Gastrocnemius medialis (tissue), 4 donors: ENCODE measurements at places on chromosomes 2 and 18. TPM values are rescaled to one million over a fixed set of nuclear protein-coding genes. Genes with fewer than 3 reads are reported as not detected.

Gene C1D
- total RNA-seq = 57.3 TPM

Gene CYB5A
- total RNA-seq = 22.6 TPM

Gene DLX2
- total RNA-seq = not detected

Gene FER1L5
- not detected for total RNA-seq

Gene EMX1
- not detected for total RNA-seq

Gene SNED1
- 56.2 TPM for total RNA-seq

- H3K36me3 ChIP-seq = peaks cover 12% of the 10 kb centered on the region
- no peaks in the 10 kb centered on the region for H3K4me1 ChIP-seq
- DNase-seq = no peak
- H3K27ac ChIP-seq = no peak overlapping the region
- no peak overlapping the region for H3K4me3 ChIP-seq
Measured at GRCh38 chr2:207975921-207976320, 49.4 kb downstream of the PLEKHM3 start.

- peak; percentile 58 for DNase-seq
- peak overlapping the region; percentile 40 for H3K27ac ChIP-seq
- H3K4me3 ChIP-seq = no peak overlapping the region
Measured at GRCh38 chr2:20432714-20433113, 14.2 kb upstream of the RHOB start.

GRCh38 chr18:68676913-68677312 lies 38.0 kb downstream of the TMX3 start:
- no peak overlapping the region for H3K27ac ChIP-seq
- H3K36me3 ChIP-seq = peaks cover 52% of the 10 kb centered on the region

- no peak overlapping the region for H3K27ac ChIP-seq
- no peak for DNase-seq
- no peaks in the 10 kb centered on the region for H3K36me3 ChIP-seq
- no peak overlapping the region for H3K4me3 ChIP-seq
Measured at GRCh38 chr2:5176764-5177163, 515.4 kb upstream of the SOX11 start.

- H3K27me3 ChIP-seq = no peaks in the 10 kb centered on the region
- peaks cover 50% of the 10 kb centered on the region for H3K4me1 ChIP-seq
- no peaks in the 10 kb centered on the region for H3K36me3 ChIP-seq
- peak; percentile 24 for DNase-seq
- H3K27ac ChIP-seq = peak overlapping the region; percentile 27
Measured at GRCh38 chr2:111706481-111707001, 177.5 kb downstream of the ANAPC1 start.

DNA sequence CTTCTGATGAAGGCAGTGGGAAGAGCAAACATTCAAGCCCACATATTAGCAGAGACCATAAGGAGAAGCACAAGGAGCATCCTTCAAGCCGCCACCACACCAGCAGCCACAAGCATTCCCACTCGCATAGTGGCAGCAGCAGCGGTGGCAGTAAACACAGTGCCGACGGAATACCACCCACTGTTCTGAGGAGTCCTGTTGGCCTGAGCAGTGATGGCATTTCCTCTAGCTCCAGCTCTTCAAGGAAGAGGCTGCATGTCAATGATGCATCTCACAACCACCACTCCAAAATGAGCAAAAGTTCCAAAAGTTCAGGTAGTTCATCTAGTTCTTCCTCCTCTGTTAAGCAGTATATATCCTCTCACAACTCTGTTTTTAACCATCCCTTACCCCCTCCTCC lies 35.4 kb downstream of the CCNT2 start:
- H3K4me1 ChIP-seq = no peaks in the 10 kb centered on the region
- H3K27me3 ChIP-seq = no peaks in the 10 kb centered on the region
- no peak for DNase-seq
- H3K27ac ChIP-seq = no peak overlapping the region
- no peak overlapping the region for H3K4me3 ChIP-seq
- peaks cover 81% of the 10 kb centered on the region for H3K36me3 ChIP-seq

GRCh38 chr18:361941-362310 lies 94.1 kb upstream of the THOC1 start:
- H3K36me3 ChIP-seq = no peaks in the 10 kb centered on the region
- no peak overlapping the region for H3K4me3 ChIP-seq
- peak overlapping the region; percentile 3 for H3K27ac ChIP-seq
- no peaks in the 10 kb centered on the region for H3K4me1 ChIP-seq
- H3K27me3 ChIP-seq = no peaks in the 10 kb centered on the region

DNA sequence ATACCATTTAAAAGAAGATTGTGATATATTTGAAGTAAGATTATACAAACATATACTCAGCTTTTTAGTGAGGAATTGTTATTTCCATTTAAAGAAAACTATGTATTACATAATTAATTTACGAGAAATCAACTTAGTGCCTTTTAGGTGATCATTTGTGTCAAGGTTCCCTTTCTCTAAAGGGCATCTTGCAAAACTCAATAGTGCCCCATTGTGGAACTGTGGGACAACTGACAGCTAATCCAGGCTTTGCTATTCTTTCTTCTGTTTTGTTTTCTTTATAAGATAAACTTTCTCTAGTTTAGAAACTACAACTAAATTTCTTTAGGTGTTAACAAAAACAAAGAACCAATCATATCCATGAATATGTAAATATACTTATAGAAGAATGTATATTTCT lies 24.3 kb upstream of the VIT start:
- no peaks in the 10 kb centered on the region for H3K27me3 ChIP-seq
- H3K27ac ChIP-seq = no peak overlapping the region
- no peak overlapping the region for H3K4me3 ChIP-seq

DNA sequence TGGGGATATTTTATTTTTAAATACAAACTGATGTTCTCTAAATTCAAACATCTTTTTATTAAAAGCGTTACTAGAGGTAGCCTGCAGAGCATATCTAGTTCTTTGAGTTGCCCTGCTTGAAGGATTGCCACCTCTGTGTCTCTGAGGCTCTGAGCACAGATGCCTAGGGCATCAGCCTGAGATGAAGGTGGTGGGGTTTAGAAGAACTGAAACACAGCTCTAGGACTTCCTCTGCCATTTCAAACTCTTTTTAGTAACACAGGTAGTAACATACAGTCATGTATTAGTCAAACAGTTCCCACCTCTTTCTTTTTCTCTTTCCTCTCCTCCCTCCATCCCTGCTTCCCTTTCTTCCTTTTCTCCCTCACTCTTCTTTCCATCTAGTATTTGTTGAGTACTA lies 57.6 kb downstream of the TTC21B start:
- H3K4me1 ChIP-seq = no peaks in the 10 kb centered on the region
- no peak for DNase-seq
- no peak overlapping the region for H3K27ac ChIP-seq
- no peak overlapping the region for H3K4me3 ChIP-seq
- H3K36me3 ChIP-seq = no peaks in the 10 kb centered on the region

- no peaks in the 10 kb centered on the region for H3K27me3 ChIP-seq
- H3K4me1 ChIP-seq = peaks cover 33% of the 10 kb centered on the region
- no peak for DNase-seq
- H3K36me3 ChIP-seq = no peaks in the 10 kb centered on the region
- no peak overlapping the region for H3K4me3 ChIP-seq
- H3K27ac ChIP-seq = peak overlapping the region; percentile 81
Measured at GRCh38 chr2:63743982-63744966, 97.4 kb upstream of the UGP2 start.

DNA sequence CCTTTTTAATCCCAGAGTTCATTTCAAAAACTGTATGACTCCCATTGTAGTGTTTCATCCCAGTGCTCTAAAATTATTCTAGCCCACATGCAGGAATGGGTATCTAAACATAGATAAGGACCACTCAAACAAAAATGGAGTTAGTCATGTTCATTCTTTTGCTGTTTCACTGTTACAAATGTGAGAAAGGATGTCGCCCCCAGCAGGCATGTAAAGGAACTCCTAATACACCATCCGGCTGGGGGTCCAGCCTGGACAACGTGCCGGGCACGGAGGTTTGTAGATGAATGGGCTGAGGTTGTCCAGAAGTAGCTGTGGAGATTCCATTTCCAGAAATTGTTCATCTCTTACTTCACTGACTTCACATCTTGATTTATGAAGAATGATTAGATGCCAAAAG lies 101.9 kb upstream of the RAB12 start:
- H3K27ac ChIP-seq = no peak overlapping the region
- no peaks in the 10 kb centered on the region for H3K36me3 ChIP-seq
- no peak for DNase-seq
- no peaks in the 10 kb centered on the region for H3K27me3 ChIP-seq

DNA sequence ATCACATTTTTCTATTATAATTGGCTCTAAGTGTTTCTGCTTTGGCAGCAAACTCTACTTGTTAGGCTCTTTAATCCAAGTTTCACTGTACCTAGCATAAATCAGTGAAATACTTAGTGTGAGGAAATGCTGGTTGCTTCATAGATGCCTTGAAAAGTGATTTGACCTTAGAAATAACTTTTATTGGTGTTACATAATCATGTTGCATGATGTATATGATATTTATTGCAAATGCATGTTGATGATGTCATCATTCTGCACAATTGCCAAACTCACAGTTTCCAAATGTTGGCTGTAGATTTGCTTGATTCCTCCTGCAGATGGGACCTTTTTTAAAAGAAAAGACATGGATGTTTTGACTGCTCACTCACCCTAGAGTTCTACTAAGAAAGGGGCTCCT lies 137.6 kb upstream of the BCL2L11 start:
- DNase-seq = no peak
- H3K36me3 ChIP-seq = no peaks in the 10 kb centered on the region
- H3K4me1 ChIP-seq = peaks cover 8% of the 10 kb centered on the region
- no peak overlapping the region for H3K4me3 ChIP-seq

DNA sequence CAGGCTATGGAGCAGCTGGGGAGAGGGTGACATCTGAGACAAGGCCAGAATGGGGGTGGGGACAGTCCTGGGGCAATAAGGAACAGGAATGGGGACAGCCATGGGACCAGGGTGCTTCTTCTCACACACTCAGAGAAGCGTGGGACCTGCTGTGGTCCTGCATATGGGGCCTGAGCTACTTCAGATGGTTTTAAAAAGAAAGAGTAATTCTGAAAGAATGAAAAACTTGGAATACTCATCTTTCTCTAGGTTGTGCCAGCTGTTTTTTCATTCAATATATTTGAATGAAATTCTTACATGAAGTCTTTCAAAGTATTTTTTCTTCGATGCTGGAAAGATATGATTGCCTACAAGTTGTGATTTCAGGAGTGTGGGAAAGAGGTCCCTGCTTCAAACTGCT lies 227.5 kb upstream of the APCDD1 start:
- DNase-seq = no peak
- no peak overlapping the region for H3K27ac ChIP-seq

GRCh38 chr2:68121873-68122679 lies 35.6 kb upstream of the PNO1 start:
- no peak overlapping the region for H3K4me3 ChIP-seq
- DNase-seq = peak; percentile 77
- H3K36me3 ChIP-seq = no peaks in the 10 kb centered on the region
- H3K4me1 ChIP-seq = no peaks in the 10 kb centered on the region
- no peaks in the 10 kb centered on the region for H3K27me3 ChIP-seq
- H3K27ac ChIP-seq = no peak overlapping the region

DNA sequence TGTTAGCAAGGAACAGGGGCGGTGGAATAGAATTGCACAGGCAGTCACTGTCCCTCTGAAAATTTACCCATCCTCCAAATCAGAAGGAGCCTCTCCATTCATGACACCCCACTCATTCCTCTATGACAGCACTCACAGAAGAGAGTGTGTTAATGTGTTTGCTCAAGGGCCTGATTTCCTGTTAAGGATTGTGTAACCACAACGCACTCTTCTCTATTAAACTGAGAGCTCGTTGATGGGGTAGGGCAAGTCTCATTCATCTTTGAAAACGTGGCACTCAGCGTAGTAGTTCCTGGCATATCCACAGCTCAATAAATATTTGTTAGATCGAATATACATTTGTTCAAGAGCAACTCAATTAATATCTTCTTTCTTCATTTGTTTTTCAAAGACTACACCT lies 106.4 kb downstream of the VAPA start:
- no peak for DNase-seq
- H3K27me3 ChIP-seq = no peaks in the 10 kb centered on the region

DNA sequence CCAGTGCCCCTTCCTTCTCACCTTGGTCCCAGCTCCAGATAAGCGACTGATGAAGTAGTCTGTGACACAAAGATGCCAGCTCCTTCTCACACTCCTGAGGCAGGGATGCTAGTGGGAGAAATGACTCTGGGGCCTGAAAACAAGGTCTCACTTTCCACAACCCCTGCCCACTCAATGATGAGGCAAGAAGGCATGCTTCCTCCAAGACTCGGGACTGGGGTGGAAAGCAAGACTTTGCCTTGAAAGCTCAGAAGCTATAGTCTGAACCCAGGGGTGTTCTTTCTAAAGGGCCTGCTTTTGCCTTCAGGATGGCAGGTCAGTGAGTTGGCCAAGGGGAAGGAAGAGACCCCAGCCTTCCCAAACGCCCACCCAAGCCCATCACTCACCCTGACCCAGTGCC lies 1.4 kb downstream of the CCDC142 start:
- no peaks in the 10 kb centered on the region for H3K36me3 ChIP-seq
- H3K4me3 ChIP-seq = peak overlapping the region; percentile 83
- no peaks in the 10 kb centered on the region for H3K27me3 ChIP-seq
- H3K4me1 ChIP-seq = peaks cover 24% of the 10 kb centered on the region
- peak overlapping the region; percentile 94 for H3K27ac ChIP-seq
- no peak for DNase-seq
